ENCODE measurements at places on chromosomes 6 and 20.

GRCh38 chr6:34832942-34833341, 41.1 kb downstream of the BLTP3A start:
- DNase-seq: no peak

DNA sequence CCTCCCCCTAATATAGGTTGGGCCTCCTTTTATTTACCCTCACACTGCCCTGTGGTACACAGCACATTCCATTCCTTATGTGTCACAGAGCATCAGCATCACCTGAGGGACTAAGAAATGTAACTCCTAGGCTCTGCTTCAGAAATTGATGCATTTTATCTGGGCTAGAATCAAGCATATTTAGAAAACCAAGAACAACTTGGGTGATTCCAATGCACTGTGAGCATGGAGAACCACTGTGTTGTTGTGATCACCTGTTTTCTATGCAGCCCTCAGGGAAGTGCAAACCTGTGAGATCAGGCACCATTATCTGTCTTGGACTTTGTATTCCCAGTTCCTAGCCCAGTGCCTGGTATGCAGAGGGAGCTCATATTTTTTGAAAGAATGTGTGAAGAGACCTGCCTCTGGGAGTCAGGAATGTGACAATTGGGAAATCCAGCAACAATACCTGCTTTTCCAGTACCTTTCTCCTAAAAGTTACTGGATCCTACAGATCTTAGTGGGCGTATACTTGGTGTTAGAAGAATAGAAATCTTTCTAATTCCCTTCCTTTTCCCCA, 7.0 kb downstream of the KAT14 start:
- peak; percentile 32 for DNase-seq

- no peak for DNase-seq
Measured at GRCh38 chr20:14232650-14233049, 104.8 kb downstream of the FLRT3 start.

DNA sequence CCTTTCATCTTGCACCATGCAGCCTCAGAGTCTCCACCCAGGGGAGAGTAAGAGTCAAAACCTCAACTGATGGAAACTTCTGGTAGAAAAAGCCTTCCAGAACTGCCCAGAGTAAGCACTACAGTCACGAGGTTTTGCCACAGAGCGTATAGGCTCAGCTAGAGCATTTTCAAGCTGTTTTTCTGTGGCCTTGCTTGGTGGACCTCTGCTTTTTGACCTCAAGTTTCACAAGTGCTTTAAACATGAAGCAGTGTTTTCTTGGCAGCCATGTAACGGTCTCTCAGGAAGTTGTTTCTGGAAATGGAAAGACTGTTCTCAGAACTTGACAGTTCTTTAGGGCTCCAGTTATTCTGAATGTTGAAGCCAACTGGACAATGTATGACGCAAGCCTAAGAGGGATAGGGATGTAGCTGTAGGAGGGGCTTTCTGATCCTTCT, 146.5 kb downstream of the ZDHHC14 start:
- no peak for DNase-seq

DNA sequence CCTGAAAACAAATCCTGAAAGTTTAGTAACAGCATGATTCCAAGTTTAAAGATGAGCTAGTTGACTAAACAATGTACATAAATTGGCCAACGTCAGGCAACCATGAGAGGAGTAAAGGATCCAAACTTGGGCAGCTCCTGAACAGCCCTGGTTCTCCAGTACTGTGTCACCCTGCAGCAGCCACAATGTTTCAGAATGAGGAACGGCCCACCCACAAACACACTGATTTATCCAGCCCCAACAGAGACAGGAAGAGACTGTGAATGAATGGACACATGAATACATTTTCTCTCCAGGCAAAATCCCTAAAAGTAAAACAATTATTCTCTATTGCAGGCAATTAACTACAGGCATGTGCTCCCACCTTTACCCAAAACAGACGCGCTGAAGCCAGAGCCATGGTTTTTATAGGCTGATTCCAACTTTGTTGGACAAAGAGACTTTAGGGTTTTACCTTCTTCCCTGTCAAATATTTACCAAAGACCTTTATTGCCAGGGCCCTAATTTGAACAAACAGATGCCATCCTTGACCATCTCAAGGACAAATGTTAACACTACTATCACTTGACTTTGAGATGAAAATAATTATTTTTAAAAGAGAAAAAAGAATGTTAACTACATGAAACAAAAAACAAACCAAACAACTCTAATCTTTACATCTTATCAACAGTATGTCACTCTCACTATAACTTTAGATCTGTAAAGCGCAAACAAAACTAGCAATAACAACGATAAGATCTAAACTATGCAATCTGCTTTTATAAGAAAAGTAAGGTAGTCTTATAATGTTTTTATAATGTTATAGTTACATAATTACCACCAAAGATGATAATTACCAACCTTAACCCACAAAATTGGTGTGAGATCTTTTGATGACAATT, 22.9 kb downstream of the CNKSR3 start:
- peak; percentile 12 for DNase-seq

- DNase-seq: no peak
Measured at GRCh38 chr6:19694697-19695096, 142.5 kb upstream of the ID4 start.

- no peak for DNase-seq
Measured at GRCh38 chr20:13436530-13436929, 202.2 kb downstream of the TASP1 start.

GRCh38 chr6:52617087-52617486, 40.2 kb upstream of the TRAM2 start:
- no peak for DNase-seq

- DNase-seq: peak; percentile 36
Measured at GRCh38 chr20:49484180-49485140, 2.0 kb upstream of the KCNB1 start.

- no peak for DNase-seq
Measured at GRCh38 chr6:35258858-35259193, 709 bp upstream of the ZNF76 start.

DNA sequence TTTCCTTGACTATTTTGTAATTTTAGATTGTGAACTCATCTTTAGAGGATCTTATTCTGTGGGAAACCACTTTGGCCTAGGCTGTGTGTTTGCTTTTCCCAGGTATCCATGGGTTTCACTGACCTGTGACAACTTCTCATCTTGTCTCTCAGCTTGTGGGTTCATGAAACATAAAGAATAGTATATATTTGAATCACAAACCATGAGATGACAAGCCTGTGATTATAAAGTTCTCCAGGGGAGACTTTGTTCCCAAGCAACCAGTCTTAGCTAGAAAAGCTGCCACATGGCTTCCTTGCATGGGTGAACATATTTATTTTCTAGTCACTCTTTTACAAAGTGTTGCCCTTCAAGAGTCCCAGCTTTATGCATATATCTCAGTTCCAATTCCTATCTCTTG, 201.9 kb downstream of the UBE3D start:
- no peak for DNase-seq

GRCh38 chr6:54579011-54579410, 267.6 kb upstream of the FAM83B start:
- no peak for DNase-seq

DNA sequence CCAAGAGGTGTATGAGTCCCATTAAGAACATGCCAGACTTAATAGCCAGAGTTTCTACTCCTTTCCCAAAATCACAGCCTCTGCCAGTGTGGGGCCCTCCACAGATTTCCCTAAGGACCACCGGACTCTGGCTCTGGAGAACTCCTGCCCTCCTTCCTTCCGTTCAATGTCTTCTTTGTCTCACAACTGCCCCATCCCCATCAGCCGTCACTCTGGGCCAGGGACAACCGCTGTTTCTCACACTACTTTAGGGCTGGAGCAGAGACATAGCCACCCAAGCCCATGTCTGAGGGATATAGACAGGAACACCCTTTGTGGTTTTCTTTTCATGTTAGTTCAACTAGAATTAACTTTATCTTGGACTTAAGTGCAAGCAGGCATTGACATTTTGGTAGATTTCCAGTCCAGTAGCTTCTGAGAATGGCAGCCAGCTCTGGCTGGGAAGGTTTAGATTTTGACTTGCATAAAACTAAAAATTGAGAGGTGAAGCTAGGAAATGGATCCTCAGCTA, 6.7 kb upstream of the ACSS1 start:
- no peak for DNase-seq

DNA sequence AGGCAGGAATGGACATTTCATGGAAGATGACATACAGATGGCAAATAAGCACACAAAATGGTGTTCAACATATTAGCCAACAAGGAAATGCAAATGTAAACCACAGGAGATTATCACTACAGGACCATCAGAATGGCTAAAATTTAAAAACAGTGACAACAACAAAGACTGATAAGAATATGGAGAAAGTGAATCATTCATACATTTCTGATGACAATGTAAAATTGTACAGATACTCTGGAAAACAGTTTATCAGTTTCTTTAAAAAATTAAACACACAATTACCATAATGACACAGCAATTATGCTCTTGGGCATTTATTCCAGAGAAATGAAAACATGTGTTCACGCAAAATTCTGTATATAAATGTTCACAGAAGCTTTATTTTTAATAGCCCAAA, 105.8 kb upstream of the RUNX2 start:
- DNase-seq: no peak

DNA sequence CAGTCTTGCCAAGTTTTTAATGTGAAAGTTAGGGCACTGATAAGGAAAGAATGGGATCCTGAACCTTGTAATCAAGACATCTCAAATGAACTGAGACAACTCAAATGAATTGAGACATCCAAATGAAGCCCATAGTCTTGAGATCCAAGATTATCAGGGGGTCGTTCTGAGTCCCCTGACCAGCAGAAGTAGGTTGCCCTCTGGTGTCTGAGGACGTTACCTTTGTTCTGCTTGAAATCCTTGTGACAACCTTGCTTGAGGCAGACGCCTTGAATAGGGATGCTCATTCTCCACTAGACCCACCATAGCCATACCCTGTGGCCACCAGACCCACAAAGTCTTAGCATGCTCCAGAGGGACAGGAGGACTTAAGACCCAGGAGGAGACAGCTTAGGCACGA, 37.7 kb downstream of the ZBTB9 start:
- DNase-seq: no peak

DNA sequence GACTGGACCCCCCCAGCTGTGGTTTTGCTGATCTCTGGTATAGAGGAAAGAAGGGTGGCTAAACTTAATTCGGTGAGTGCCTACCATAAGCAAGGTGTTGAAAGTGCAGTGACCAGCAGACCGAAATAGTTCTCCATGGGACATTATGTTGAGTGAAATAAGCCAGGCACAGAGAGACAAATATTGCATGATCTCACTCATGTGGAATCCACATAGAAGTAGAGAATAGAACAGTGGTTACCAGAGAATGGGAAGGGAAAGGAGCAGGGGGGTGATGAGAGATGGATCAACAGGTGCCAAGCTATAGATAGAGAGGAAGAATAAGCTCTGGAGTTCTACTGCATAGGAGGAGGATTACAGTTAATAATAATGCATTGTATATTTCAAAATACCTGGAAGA, 9.7 kb upstream of the GCNT2 start:
- DNase-seq: no peak

GRCh38 chr6:158519761-158520160, 40.1 kb upstream of the TMEM181 start:
- DNase-seq: no peak

DNA sequence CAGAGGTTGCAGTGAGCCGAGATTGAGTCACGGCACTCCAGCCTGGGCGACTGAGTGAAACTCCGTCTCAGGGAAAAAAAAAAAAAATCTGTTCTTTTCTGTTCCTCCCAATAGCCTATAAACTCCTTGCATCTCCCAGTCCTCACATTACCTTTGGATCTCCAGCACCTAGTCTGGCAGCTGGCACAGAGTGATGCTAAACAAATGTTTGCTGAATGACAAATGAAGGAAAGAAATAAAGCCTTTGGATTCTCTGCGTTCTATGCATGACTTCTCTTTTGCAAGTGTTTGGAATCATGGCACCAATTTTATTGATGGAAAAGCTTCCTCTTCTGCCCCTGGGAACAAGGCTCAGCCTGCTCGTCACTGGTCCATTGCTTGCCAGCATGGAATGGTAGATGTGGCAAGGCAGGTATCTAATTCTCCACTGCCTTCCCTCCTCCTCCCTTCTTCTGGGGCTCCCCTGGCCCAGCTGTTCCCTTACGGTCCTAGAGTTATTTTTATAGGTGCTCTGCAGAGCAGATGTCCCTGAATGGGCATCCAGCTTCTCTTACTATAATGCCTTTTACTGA, 53.6 kb upstream of the FYN start:
- no peak for DNase-seq

DNA sequence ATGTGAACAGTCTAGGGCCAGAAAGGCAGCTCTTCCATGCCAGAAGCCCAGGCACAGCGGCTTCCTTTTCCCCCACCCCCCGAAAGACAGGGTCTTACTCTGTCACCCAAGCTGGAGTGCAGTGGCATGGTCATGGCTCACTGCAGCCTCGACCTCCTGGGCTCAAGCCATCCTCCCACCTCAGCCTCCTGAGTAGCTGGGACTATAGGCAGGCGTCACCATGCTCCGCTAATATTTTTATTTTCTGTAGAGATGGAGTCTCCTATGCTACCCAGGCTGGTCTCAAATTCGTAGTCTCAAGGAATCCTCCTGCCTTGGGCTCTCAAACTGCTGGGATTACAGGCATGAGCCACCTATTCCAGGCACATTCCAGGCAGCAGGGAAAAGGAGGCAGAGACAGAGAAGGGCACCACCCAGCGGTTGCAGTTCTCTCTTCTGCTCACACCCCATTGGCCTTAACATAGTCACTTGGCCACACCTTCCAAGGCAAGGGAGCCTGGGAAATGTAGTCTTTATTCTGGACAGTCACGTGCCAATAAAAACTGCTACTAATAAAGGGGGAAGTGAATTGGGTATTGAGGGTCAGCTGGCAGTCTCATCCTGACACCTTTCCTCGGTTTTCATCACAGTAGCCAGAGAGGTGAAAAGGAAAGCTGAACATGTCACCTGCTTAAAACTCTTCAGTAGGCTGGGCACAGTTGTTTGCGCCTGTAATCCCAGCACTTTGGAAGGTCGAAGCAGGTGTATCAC, 205.9 kb downstream of the ZMYND8 start:
- DNase-seq: peak; percentile 26

- DNase-seq: no peak
Measured at GRCh38 chr20:31720486-31721407, 1.9 kb downstream of the BCL2L1 start.

GRCh38 chr6:130558131-130558530, 192.3 kb downstream of the TMEM200A start:
- no peak for DNase-seq

GRCh38 chr6:87772597-87773530, 70.8 kb upstream of the AKIRIN2 start:
- DNase-seq: no peak

- no peak for DNase-seq
Measured at GRCh38 chr20:47289096-47289495, 67.4 kb downstream of the ZMYND8 start.

- no peak for DNase-seq
Measured at GRCh38 chr20:8424010-8424409, 291.9 kb downstream of the PLCB1 start.

GRCh38 chr6:133085896-133086295, 155.3 kb upstream of the EYA4 start:
- no peak for DNase-seq

GRCh38 chr20:34984756-34985261, 29.1 kb downstream of the MYH7B start:
- DNase-seq: no peak

DNA sequence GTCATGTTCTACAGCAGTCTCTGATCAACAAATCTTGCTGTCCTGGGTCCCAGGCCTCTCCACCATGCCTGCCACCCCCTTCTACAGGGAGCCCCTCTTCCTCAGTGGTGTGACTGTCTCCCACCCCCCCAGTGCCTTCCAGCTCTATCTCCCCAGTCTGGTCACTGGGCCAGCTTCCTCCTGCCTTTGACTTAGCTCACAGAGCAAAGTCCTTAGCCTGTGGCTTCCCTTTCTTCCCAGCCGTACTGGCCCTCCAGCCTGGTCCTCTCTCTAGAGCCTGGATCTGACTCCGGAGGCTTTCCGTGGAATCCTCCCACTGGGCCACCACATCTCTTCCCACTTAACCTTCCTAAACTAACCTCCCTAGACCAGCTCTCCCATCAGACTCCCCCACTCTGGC, 17.0 kb downstream of the MAPK13 start:
- DNase-seq: no peak
